ENCODE measurements at places on chromosomes 3 and 15.

- no peak for DNase-seq
Measured at GRCh38 chr3:124780356-124780755, 50.1 kb downstream of the UMPS start.

- DNase-seq: peak; percentile 14
Measured at GRCh38 chr3:25027650-25028049, 400.4 kb upstream of the RARB start.

GRCh38 chr3:89368846-89369245 lies 261.4 kb downstream of the EPHA3 start:
- DNase-seq: no peak

DNA sequence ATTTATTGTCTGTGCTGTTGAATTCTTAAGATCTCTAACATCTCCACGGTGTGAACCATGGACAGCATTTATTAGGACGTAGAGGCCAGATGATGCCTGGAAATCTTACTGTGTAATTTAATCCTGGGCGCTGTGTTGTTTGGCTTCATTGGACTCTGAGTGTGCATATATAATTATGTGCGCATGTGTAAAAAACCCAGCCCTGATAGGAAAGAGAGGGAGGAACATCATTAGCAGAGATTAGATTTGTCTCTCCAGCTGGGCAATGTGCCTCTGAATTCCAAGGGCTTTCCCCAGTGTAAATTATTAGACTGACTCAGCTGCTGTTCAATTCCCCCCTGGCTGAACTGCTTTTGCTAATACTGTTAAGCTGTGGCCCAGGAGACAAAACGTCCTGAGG lies 39.6 kb downstream of the MAP3K13 start:
- DNase-seq: peak; percentile 42

- DNase-seq: no peak
Measured at GRCh38 chr15:67142767-67143100, 77.3 kb downstream of the SMAD3 start.

DNA sequence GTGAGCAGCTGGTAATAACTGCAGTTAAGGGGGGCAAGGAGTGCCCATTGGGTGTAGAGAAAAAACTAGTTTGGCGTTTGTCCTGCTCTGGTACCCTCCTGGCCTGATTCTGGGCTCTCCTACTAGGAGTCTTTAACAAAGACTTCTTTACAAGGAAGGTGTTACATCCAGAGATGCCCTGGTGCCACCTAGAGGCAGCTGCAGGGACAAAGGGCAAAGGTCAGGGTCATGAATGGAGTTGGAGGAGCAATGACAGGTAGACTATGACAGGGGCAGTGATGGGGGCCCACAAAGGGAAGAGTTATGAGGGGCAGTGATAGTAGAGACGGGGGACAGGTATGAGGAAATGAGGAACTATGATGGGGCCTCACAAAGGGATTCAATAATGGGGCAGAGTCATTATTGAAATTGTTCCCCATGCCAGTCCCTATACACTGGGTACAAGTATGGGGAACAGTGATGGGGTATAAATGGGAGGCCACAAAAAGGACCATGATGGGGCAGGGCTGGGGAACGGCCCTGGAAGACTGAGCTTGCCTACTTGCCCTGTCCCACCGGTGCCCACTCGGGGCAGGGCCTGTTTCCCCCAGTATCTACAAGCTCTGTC lies 7.9 kb downstream of the CCDC71 start:
- DNase-seq: no peak

- DNase-seq: no peak
Measured at GRCh38 chr3:160981217-160981938, 123.8 kb downstream of the B3GALNT1 start.

- no peak for DNase-seq
Measured at GRCh38 chr15:89487791-89488190, 8.6 kb downstream of the RHCG start.

- DNase-seq: no peak
Measured at GRCh38 chr3:114455432-114455831, 161.6 kb downstream of the TIGIT start.

GRCh38 chr3:140706360-140706759 lies 28.5 kb downstream of the TRIM42 start:
- no peak for DNase-seq

DNA sequence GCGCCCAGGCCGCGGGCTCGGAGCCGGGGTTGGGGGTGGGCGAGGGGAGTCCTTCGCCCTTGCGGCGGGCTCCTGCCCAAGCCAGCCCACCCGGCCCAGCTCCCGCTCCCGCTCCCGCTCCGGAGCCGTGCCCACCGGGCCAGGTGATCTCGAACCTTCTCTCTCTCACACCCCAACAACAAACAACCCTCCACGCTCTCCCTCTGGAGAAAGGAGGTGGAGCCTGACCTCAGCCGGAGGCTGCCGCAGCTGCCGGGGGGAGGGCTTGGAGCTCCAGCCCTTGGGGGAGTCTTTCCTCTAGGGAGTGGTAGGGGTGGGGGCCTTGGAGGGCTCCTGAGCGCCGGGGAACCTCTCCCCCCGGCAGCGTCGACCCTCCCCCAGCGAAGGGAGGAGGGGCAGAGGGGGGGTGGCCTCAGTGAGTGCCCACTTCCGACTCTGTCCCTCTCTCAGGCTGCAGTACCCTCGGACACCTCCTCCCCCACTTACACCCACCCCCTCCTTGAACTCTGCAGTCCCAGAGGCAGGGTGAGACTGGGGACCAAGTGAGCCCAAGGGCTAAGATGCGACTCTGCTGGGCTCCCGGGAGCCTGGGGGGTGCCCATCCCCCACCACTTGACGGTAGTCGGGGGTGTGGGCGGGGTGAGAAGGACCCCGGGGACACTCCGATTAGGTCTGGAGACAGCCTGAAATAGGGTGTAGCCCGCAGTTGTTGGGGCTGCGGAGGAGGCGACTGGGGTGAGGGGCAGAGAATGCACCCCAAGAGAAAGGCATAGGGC lies 4.4 kb upstream of the BAHD1 start:
- no peak for DNase-seq

DNA sequence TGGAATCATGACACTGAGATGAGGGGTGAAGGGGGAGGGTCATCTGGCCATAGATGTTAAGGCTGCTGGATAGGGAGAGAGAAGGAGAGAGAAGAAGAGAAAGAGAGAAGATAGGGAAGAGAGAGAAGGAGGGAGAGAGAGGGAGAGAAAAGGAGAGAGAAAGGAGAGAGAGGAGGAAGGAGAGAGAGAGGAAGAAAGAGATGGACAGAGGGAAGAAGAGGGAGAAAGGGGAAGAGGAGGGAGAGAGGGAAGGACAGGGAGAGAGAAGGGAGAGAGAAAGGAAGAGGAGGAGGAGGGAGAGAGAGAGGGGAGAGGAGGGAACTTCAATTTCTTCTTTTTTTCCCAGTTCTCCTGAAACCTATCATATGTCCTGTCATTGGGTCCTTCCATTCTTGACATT lies 15.1 kb upstream of the RBP1 start:
- DNase-seq: no peak

DNA sequence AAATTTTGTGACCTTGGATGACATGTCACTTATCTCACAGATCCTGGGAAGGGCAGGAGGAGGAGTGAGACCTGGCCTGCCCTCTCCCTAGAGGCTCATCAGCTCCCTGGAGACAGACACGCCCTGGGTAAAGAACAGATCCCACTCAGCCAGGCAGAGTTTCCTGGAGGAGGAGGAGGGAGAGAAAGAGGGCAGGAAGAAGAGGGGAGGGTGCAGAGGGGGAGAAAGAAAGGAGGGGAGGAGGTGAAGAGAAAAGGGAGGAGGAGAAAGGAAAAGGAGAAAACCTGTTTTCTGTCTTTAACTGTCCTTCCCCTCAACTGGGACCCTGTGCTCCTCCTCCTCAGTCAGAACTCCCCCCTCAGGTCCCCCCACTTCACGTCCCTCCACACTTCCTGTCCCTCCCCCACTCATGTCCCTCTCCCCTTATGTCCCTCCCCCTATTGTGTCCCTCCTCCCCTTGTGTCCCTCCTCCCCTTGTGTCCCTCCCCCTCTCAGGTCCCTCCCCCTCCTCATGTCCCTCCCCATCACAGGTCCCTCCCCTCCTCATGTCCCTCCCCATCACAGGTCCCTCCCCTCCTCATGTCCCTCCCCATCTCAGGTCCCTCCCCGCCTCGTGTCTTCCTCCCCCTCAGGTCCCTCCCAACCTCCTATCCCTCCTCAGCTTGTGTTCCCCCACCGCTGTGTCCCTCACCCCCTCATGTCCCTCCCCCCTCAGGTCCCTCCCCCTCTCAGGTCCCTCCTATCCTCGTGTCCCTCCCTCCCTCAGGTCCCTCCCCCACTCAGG lies 52.3 kb upstream of the CGNL1 start:
- DNase-seq: no peak

DNA sequence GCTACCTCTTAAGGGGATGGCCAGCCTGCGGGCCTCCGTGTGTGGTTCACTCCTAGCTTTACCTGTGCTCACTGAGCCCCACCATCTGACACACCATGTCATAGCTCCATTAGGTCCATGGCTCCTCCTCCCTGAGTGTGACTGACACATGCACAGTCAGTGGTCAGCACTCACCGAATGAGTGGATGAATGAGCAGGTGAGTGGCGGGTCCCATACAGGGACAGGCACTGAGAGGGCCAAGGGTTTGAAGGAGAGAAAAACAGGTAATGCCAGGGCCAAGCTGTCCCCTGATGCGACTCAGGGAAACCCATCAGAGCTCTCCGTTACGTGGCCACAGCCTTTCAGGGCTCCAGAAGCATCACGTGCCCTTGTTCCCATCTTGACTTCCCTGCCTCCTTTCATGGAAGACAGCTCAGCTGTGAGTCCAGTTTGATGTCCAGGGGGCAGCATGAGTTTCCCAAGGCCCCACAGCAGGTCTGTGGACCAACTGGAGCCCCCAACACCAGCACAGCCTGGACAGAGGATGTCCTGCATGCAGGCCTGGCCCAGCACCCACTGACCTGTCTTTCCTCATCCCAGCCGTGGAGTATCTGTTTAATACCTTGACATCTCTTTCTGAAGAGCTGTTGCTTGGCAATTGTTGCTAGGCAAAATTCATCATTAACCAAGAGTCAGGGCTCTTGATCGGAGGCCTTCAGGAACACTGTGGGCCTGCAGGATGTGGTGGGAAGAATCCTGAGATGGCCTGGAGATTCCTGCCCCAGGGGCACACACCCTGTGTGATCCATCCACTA lies 84.4 kb downstream of the PLXNA1 start:
- DNase-seq: no peak

DNA sequence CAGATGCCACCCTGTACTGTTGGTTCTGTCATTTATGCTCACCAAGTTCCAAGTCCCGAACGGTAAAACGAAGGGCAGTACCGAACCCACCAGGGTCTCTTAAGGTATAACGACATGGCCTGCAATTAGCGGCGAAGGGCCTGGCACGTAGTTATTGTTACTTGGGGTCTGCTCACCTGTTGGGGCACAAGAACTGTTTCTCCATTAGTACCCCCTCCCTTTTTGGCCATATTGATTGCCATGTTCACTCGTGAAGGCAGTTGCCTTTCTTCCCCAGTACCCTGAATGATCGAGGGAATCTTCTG lies 435 bp downstream of the IL17RB start:
- DNase-seq: no peak

DNA sequence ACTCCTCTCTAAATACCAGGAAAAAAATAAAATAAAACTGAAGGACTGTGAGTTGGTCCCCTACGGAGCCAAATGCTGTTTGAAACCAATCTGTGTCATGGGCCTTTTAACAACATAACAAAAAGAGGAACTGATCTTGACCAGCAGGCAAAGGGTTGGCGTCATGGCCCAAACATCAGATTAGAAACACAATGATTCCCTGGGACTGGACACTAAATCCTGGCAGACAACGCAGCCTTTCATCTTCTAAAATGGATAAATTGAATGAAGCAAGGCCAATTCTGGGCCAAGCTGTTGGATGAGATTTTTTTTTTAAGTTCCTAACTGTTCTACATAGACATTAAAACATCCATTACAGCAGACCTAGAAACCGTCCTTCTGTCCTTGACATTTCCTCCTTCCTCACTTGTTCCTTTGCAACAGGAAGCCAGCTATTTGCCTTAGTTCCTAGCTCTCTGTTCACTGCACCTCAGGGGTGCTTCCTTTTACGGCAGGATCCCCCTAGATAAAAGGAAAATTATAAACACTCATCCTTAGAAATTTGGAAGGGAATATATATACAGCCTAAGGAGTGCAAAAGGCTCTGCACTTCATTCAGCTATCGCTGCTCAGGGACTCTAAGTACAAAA lies 21.6 kb upstream of the TAFA4 start:
- DNase-seq: no peak

DNA sequence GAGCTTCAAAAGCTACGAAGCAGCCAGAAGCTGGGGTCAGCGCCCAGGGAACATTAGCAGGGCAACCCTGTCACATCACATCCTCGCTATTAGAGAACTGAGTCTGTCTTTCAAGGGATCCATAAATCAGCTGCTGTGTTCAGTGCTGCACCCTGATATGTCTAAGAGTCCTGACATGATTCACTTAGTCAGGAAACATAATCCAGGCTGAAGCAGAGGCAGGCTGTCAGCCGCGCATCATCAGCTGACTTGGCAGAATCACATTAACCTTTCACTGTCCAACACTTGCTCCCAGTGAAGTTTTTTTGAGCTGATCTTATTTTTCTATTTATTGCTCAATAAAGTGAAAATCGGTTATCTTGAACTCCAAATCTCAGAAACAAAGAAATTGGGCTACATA lies 23.5 kb downstream of the MYH15 start:
- no peak for DNase-seq

All from NCI-H2107 (cell line).